ENCODE measurements at places on chromosomes 5 and 9. TPM values are rescaled to one million over a fixed set of nuclear protein-coding genes. Genes with fewer than 3 reads are reported as not detected.

GRCh38 chr5:169646856-169647255, 9.8 kb downstream of the DOCK2 start:
- H3K4me3 ChIP-seq: no peak overlapping the region
- H3K27me3 ChIP-seq: no peaks in the 10 kb centered on the region
- H3K36me3 ChIP-seq: no peaks in the 10 kb centered on the region
- peaks cover 15% of the 10 kb centered on the region for H3K4me1 ChIP-seq
- DNase-seq: no peak

- H3K27ac ChIP-seq: no peak overlapping the region
- peak; percentile 59 for DNase-seq
- no peak overlapping the region for H3K4me3 ChIP-seq
- H3K36me3 ChIP-seq: no peaks in the 10 kb centered on the region
- peaks cover 9% of the 10 kb centered on the region for H3K4me1 ChIP-seq
- H3K27me3 ChIP-seq: no peaks in the 10 kb centered on the region
Observed at GRCh38 chr5:42858031-42858643, 46.4 kb upstream of the SELENOP start.

DNA sequence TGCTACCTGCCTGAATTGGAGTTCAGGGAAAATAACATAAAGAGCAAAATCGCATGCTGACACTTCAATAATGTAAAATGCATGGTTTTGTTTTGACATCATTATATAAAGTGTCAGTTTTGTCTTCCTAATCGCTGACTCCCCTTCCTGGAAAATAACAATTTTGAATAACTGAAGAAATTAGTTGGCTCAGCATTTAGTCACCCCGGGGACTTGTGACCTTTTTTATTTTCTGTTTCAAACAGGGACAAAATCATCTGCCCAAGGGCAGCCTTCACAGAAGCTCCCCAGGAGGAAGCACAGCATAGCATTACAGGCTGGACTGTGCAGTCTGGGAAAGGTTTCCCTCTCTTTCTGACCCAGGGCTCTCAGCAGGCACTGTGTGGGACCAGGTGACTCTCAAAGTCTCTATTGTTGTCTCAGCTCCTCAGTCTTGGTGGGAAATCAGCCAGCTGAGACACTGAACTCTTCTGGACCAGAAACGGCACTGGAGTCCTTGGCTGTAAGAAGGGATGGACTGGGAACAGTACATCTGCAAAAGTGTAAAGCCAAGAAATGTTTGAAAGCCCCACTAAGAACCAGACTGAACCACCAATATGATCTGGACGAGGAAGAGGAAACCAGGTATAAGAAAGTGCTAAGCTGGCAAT, 671.3 kb upstream of the KLF4 start:
- no peaks in the 10 kb centered on the region for H3K27me3 ChIP-seq
- no peak for DNase-seq

- peaks cover 22% of the 10 kb centered on the region for H3K4me1 ChIP-seq
- H3K27ac ChIP-seq: no peak overlapping the region
- no peak overlapping the region for H3K4me3 ChIP-seq
- H3K27me3 ChIP-seq: no peaks in the 10 kb centered on the region
Observed at GRCh38 chr9:129958796-129959195, 84.2 kb downstream of the FNBP1 start.

DNA sequence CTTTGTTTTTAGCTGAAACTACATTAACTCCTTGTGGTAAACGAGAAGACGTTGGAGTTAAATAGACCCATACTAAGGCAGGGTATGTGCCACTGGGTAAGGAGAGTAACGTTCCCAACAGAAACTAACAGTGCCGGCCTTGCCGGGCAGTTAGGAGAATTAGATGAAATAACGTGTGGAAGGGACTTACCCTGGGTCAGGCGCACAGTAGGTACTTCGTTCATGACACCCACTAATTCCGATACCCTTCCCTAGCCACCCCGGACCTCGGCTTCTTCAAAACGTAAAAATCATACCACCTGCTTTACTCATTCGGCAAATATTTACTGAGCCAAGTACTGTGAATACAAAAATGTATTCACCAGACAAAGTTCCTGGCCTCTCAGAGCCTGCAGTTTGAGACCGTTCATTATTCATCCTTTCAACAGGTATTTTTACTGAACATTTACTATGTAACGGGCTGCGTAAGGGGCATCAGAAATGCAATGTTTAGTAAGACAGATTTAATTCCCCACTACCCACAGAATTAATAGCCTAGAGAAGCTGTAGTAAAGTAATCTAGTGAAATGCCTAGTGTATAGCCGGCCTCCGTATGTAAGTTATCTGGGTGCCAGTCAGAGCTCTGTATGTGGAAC, 3.2 kb upstream of the SMIM23 start:
- peaks cover 32% of the 10 kb centered on the region for H3K27me3 ChIP-seq
- no peak overlapping the region for H3K27ac ChIP-seq
- H3K4me1 ChIP-seq: no peaks in the 10 kb centered on the region
- no peak for DNase-seq
- H3K4me3 ChIP-seq: no peak overlapping the region

DNA sequence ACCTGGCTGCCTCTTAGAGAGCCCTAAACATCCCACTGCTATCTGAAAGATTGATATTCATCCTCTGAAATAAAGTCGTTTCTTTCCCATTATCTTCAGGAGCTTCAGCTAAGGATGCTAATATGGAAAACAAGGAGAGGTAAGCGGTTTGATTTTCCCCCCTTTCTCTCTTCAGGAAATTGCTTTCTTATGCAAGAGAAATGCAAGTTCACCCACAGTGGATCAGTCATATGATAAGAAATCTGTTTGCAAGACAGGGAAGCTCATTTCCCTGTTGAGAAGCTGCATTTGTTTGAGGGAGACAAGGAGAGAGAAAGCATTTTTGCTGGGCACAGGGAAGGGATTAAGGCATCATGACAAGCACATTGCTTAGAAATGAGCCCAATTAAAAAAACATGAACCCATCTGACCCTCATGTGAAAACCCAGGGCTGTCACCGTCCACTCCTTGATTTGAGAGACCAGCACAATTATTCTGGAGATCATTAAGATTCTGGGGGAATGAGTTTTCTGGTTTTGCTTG, 53.7 kb upstream of the BOD1 start:
- H3K27ac ChIP-seq: no peak overlapping the region
- H3K4me1 ChIP-seq: peaks cover 13% of the 10 kb centered on the region
- H3K4me3 ChIP-seq: no peak overlapping the region
- no peaks in the 10 kb centered on the region for H3K36me3 ChIP-seq

DNA sequence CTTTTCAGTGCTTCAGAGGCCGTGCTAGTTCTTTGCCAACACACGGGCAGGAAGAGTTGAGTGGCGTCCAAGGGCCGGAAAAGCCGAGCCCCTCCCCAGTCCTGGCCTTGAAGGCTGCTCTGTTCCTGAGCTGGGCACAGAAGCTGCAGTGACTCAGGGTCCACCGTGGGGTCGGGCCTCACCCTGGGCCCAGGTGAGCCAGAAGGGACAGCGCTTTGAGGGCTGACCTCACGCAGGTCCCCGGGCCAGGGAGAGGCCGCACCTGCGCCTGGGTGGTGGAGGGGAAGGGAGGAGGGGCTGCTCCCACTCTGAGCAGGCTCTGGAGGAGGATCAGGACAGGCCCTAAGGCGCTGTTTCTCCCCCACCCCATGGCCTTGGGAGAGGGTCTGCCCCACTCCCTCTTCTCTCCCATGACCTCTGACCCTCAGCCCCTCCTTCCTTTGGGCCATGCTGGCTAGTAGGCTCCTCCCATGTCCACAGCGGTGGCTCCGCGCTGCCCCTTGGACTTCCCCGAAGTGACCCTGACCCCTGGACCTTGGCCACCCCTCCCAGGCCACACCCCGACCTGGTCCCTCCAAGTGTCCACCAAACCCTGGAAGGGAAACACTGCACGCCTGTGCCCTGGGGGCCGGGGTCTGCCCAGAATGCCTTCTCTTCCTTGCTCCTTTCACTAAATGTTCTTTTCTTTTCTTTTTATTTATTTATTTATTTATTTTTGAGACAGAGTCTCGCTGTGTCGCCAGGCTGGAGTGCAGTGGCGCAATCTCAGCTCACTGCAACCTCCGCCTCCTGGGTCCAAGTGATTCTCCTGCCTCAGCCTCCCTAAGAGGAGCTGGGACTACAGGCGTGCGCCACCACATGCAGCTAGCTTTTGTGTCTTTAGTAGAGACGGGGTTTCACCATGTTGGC, 19.7 kb upstream of the SLC6A19 start:
- H3K4me3 ChIP-seq: no peak overlapping the region
- H3K27ac ChIP-seq: no peak overlapping the region
- H3K4me1 ChIP-seq: no peaks in the 10 kb centered on the region
- DNase-seq: no peak

- no peak for DNase-seq
- peaks cover 18% of the 10 kb centered on the region for H3K4me1 ChIP-seq
- H3K36me3 ChIP-seq: peaks cover 7% of the 10 kb centered on the region
- no peaks in the 10 kb centered on the region for H3K27me3 ChIP-seq
- no peak overlapping the region for H3K27ac ChIP-seq
Observed at GRCh38 chr9:110559869-110560268, 19.7 kb downstream of the SVEP1 start.

- H3K4me1 ChIP-seq: peaks cover 3% of the 10 kb centered on the region
- H3K27ac ChIP-seq: peak overlapping the region; percentile 36
- no peaks in the 10 kb centered on the region for H3K36me3 ChIP-seq
- no peak for DNase-seq
- peaks cover 3% of the 10 kb centered on the region for H3K27me3 ChIP-seq
Observed at GRCh38 chr5:4995014-4995413, 145.1 kb upstream of the ADAMTS16 start.

- H3K4me3 ChIP-seq: no peak overlapping the region
- H3K36me3 ChIP-seq: no peaks in the 10 kb centered on the region
- H3K27me3 ChIP-seq: no peaks in the 10 kb centered on the region
- no peak overlapping the region for H3K27ac ChIP-seq
- no peak for DNase-seq
- peaks cover 3% of the 10 kb centered on the region for H3K4me1 ChIP-seq
Observed at GRCh38 chr5:172486451-172486850, 32.1 kb upstream of the SH3PXD2B start.

The CA9 gene
- total RNA-seq: not detected

The IER5L gene
- total RNA-seq: 86.1 TPM

The FKBP15 gene
- 31.8 TPM for total RNA-seq
